ENCODE measurements at places on chromosomes 2 and 18.

DNA sequence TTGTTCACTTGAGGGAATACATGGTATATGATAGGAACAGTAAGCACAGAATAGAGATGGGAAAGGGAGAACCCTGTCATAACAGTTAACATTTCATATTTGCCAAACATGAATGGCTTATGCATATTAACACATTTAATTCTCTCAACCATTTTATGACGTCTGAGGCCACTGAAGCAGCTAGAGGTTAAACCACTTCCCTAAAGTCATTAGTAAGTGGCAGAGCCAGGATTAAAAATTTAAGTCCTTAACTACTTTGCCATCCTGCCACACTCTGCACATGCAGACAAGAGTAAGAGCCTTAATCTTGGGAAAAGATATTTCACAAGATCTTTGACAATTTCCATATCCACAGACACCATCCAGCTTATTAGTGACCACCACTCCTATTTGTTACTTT lies 2.1 kb downstream of the LIPT1 start:
- no peak for DNase-seq

DNA sequence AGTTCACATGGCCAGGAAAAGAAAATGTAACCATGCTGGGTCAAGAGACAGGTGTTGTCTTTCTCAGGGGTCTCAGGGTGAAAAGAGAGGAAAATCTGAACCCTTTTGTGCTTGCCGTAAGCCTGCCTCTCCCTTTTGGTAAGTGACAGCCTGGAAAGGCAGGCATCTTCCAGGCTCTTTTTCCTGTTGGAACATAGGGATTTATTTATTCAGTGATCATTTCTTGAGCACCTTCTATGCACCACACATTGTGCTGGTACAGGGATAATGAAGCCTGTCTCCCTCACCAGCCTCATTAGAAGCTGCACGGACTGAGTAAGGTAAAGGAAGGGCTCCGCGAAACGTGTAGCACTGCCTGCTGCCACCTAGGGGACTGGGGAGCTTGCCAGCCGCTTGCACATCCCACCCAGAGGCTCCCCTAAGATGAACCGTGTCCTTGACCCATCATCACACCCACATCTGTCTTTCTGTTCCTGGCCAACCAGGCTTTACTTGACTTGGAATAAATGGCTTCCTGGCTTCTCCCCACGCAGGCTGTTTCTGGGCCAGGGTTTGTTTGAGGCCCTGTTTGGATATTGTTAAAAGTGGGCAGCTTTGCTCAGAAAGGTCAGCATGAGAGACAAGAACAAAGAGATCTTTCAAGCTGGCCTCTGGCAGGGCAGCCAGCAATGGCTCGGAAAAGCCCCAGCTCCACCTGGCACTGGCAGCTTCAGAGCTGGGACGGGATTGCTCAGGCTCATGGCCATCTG lies 73.3 kb upstream of the MCFD2 start:
- no peak for DNase-seq

DNA sequence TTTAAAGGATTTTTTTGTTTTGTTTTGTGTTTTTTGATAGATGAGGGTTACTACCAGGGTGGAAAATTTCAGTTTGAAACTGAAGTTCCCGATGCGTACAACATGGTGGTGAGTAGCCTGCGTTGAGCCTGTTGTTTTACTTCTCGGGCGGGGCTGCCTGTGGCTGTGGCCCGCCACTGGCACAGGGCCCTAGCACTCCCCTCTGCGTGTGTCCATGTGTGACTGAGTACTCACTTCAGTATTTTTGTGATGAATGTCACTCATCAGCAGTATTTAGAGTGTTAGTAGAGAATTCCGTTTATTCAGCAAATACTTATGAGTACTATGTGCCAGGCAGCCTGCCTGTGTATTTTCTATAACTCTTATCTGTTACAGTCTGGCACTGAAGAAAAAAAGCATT lies 44.3 kb upstream of the SCLY start:
- peak; percentile 56 for DNase-seq

DNA sequence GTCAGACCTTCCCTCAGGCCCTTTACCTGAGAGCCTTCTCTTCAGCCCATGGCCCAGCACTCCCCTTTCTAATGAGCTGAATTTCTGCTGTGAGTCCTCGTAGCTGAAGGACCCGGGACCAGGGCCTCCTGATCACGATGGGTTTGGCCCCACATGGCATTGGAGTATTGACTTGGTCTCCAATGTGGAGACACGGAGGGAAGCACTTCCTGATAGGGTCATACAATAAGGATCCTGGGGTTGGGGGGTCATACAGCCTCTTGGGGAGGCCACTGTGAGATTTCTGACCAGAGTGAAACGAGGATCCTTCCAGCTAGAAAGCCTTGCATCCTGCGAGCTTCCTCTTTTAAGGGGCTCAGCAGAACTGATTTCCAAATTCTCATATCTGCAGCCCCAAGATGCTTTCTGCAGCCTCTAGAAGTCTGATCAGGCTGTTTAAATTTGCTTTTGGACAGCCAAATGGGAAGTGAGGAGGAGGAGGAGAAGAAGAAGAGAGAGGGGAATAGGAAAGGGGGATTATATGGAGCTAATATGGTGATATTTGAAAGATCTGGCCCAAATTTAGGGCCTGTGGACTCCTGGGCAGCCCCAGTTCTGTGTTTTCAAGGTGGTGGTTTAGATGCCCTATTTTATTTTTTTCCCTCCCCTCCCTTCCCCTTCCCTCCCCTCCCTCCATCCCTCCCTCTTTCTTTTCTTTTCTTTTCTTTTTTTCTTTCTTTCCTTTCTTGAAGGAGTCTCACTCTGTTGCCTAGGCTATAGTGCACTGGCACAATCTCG lies 38.9 kb downstream of the RHOB start:
- DNase-seq: no peak

DNA sequence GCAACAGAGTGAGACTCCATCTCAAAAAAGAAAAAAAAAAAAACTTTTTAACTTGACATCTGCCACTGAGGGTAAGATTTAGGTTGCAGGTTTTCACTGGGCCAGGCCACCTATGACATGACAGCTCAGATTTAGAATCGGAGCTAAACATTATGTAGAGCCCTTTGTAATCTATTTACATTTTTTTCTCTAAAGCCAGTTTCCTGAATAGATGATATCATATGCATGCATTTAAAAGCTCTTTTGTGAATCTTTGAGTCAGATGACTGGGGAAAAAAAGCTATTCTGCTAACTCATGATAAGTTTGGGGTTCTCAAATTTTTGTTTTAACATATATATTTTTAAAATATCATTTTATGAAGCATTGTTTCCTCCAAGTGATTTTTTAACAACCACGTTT lies 21.3 kb downstream of the PRKAG3 start:
- DNase-seq: no peak

DNA sequence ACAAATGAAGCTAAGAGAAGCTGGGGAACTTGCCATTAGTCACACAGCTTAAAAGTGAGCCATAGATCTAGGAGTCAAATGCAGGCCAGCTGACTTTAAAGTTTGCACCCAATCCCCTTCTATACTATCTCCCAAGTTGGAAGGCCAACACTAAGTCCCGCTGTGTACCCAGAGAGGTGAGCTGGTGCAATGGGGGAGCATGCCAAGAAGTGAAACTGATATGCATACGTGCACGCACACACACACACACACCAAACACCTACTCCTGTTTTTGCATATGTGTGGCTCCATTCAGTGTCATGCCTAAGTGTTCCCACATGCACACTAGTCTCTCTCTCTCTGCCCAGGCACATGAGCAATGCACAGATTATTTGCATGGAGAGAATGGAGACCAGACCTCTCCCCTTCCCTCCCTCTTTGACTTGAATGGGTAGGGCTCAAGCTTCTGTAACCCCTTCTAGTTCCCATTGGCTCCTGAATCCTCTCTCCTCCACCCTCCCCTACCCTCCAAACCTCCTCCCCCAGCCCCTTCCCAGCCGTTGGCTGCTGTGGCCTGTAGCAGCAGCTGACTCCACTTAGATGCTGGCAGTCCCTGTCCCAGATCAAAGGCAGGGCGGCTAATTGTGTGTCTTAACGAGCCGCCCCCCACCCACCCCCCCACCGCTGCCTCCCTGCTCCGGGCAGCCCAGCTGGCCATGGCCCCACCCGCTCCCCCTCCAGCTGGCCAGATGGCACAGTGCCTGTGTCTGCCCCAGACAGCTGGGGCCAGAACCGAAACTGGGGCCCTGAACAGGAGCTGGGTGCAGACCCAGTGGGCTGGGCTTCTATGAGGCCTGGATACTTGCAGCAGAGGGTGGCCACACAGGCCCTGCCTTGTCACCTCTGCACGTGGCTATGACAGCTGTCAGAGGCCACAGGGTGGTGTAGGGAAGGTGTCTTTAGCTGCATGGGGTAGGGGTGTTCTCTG lies 5.6 kb downstream of the WNT10A start:
- peak; percentile 29 for DNase-seq

GRCh38 chr18:34627137-34627920 lies 82.8 kb upstream of the DTNA start:
- DNase-seq: no peak

DNA sequence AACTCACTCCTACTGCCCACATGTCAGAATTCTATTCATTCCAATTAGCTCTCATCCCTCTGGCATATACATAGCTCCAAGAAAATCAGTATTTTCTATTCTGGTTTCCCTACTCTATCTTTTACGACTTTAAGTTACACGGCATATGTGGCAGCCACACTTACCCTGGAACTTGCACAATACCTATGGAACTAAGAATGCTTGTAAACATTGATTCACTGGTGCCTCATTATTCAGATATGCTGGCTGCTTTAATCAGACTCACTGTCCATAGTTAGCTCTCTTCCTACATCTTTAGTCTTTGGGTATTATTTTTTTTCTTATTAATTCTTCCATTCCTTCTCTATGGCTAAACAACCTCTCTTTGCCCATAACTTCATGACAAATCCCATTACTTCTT lies 1519.9 kb upstream of the ACVR2A start:
- no peak for DNase-seq

- DNase-seq: no peak
Measured at GRCh38 chr2:23209059-23209458, 175.9 kb upstream of the KLHL29 start.

DNA sequence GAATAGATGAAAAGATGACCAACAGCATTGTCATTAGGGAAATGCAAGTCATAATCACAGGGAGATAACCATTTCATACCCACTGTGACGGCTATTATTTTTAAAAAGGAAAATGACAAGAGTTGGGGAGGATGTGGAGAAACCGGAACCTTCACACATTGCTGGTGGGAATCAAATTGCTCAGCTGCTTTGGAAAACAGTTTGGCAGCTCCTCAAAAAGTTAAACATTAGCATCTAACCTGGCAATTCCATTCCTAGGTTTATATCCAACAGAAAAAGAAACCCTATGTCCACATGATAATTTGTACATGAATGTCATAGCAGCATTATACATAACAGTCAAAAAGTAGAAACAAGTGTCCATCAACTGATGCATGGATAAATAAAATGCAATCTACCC lies 58.2 kb downstream of the KCNG3 start:
- DNase-seq: no peak

GRCh38 chr2:44247924-44248323 lies 27.4 kb upstream of the SLC3A1 start:
- DNase-seq: no peak

- peak; percentile 33 for DNase-seq
Measured at GRCh38 chr2:156589381-156590079, 153.4 kb downstream of the GPD2 start.

GRCh38 chr2:204776781-204777559 lies 231.7 kb downstream of the PARD3B start:
- DNase-seq: no peak

GRCh38 chr18:72539901-72540300 lies 4.2 kb downstream of the CBLN2 start:
- DNase-seq: peak; percentile 23

GRCh38 chr18:7671105-7671504 lies 104.0 kb downstream of the PTPRM start:
- no peak for DNase-seq

DNA sequence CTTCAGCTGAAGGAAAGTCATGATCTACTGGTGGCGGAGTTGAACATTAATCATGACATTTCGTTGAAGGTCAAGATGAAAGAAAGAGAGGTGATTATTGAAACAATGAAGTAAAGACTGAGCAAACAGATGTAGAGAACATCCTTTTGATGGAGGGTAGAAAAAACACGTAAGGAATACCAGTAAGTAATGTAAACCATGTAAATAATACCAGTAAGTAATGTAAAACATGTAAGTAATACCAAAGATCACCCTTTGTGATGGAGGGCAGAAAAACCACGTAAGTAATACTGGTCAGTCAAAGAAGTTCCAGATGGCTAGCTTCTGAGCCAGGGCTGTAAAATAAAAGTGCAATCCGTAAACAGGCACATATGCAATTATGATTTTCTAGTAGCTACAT lies 1387.7 kb downstream of the SUCLG1 start:
- DNase-seq: peak; percentile 33

DNA sequence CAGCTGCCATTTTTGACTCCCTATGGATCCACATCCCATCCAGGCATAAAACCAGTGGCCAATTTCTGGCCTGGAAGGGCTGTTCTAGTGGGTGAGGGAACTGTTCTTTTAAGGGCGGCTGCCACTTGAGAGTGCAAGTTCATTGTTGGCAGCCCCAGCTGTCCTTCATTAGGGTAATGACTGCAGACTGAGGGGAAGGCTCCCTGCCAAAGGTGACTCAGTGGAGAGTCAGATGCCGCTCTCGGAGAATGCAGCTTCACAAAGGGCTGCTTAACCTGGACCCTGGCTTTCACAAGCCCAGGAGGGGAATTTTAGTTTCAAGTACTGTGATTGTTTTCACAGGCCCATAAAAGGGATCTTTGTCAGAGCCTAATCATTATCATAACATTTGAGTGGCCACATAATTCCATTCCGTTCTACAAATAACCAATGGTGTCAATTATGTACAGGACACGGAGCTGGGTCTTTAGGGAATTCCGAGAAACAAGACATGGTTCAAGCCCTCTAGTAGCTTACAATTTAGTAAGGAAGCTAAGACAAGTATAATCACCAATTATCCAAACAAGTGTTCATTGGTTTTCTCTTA lies 235.7 kb downstream of the CDCA7 start:
- peak; percentile 99 for DNase-seq

DNA sequence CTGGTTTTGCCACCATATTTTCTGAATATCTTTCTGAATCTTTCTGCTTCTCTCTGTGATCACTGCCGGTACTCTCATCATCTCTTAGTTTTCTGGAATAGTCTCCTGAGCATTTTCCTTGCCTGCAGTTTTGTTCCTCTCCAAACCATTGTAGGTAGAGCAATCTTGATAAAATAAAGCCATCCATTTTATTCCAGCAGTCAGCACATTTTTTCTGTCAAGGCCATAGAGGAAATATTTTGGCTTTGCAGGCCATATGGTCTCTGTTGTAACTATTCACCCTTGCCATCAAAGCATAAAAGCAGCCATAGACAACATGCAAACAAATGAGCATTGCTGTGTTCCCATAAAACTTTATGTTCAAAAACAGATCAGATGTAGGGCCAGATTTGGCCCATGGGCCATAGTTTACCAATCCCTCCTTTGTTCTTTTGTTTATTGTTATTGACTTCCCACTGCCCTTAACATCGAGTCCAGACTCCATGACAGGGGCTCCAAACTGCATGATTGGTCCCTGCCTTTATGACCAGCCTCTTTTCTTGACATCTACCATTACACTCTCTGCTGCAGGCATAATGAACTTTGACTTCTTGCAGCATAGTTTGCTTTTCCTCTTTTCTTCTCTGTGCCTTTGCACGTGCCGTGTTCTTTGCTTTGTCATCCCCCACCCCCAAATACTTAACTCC lies 29.8 kb downstream of the TMEM87B start:
- no peak for DNase-seq

- DNase-seq: no peak
Measured at GRCh38 chr2:52405980-52406379, 1361.6 kb upstream of the CHAC2 start.

GRCh38 chr2:37569986-37570679 lies 101.3 kb downstream of the CDC42EP3 start:
- DNase-seq: no peak

GRCh38 chr2:226325526-226325925 lies 474.1 kb downstream of the IRS1 start:
- DNase-seq: no peak

All from NCI-H510A treated with DMSO at 0.1 percent for 48 hours (cell line).